ENCODE measurements at places on chromosomes 4 and X. TPM values are rescaled to one million over a fixed set of nuclear protein-coding genes. Genes with fewer than 3 reads are reported as not detected.

Gene DNAJB14
- total RNA-seq = 40.0 TPM

Gene C4orf33
- total RNA-seq = 15.6 TPM

Gene GYPE
- 0.77 TPM for total RNA-seq

Gene ZAR1
- total RNA-seq = not detected

Gene TCEAL6
- total RNA-seq = not detected

Gene RGN
- not detected for total RNA-seq

Gene SOD3
- not detected for total RNA-seq

Gene SPATA18
- 0.58 TPM for total RNA-seq

Measured in activated CD8-positive, alpha-beta T cell treated with anti-CD3 and anti-CD28 coated beads for 36 hours (primary cell).